ENCODE measurements at places on chromosomes 16 and 17. TPM values are rescaled to one million over a fixed set of nuclear protein-coding genes. Genes with fewer than 3 reads are reported as not detected.

Gene CACNG1
- total RNA-seq = 0.21 TPM

Gene HOXB8
- total RNA-seq = 5.8 TPM

Gene ABCC12
- 0.05 TPM for total RNA-seq

Gene CCDC144A
- 1.2 TPM for total RNA-seq

Gene SDR42E2
- total RNA-seq = not detected

Gene ZSCAN10
- total RNA-seq = not detected

Gene HCFC1R1
- total RNA-seq = 159 TPM

Gene CTRB2
- total RNA-seq = not detected

Gene MFSD6L
- not detected for total RNA-seq

Gene CES5A
- total RNA-seq = not detected

Gene OR4D1
- not detected for total RNA-seq

Gene LCAT
- 8.2 TPM for total RNA-seq

Gene YPEL2
- 3.2 TPM for total RNA-seq

Gene FBXW10
- total RNA-seq = 0.97 TPM

Gene TNFRSF17
- not detected for total RNA-seq

Gene CDC6
- total RNA-seq = 55.1 TPM

Gene CCR7
- 0.84 TPM for total RNA-seq

Gene SLC16A11
- not detected for total RNA-seq

Gene SCIMP
- not detected for total RNA-seq

Gene PRM2
- total RNA-seq = not detected

Gene CD19
- not detected for total RNA-seq

Gene PLD6
- total RNA-seq = 6.2 TPM

Gene SLC13A5
- total RNA-seq = 0.47 TPM

Gene ITGAX
- total RNA-seq = 1.1 TPM

Gene OR1F1
- 0.31 TPM for total RNA-seq

Gene AIPL1
- total RNA-seq = not detected

Gene SDR42E1
- 1.6 TPM for total RNA-seq

Gene ARHGDIG
- total RNA-seq = 3.6 TPM

Gene IGSF6
- total RNA-seq = not detected

Gene NGFR
- total RNA-seq = 0.86 TPM

Gene MT1H
- not detected for total RNA-seq

Gene CTF1
- 0.17 TPM for total RNA-seq

Gene FBXO39
- not detected for total RNA-seq

Gene TMC6
- 9.6 TPM for total RNA-seq

Gene CLEC19A
- total RNA-seq = 0.10 TPM

Gene DNASE1
- 3.8 TPM for total RNA-seq

Gene SOCS1
- 9.8 TPM for total RNA-seq

Gene CLDN7
- 3.0 TPM for total RNA-seq

Gene ACSM5
- not detected for total RNA-seq

Gene PPP1R1B
- 0.13 TPM for total RNA-seq

Gene TBC1D26
- 0.07 TPM for total RNA-seq

Gene PRM3
- total RNA-seq = not detected

Gene NPIPA5
- 0.90 TPM for total RNA-seq

Gene KRTAP17-1
- not detected for total RNA-seq

Gene SLC39A11
- 13.6 TPM for total RNA-seq

Gene CCDC154
- total RNA-seq = 0.20 TPM

Gene CTRL
- total RNA-seq = 1.5 TPM

Gene PHKB
- 28.7 TPM for total RNA-seq

Gene CD79B
- total RNA-seq = 0.09 TPM

Gene SPNS1
- 70.9 TPM for total RNA-seq

Gene PRAC2
- not detected for total RNA-seq
